ENCODE measurements at places on chromosomes 2 and 18. TPM values are rescaled to one million over a fixed set of nuclear protein-coding genes. Genes with fewer than 3 reads are reported as not detected.

- H3K27ac ChIP-seq, result no peak overlapping the region
- no peaks in the 10 kb centered on the region for H3K4me1 ChIP-seq
- no peak overlapping the region for H3K4me3 ChIP-seq
- no peaks in the 10 kb centered on the region for H3K36me3 ChIP-seq
These were observed 4.2 kb downstream of the IL1RN start for GRCh38 chr2:113131352-113132185.

- H3K27me3 ChIP-seq, result no peaks in the 10 kb centered on the region
- no peaks in the 10 kb centered on the region for H3K36me3 ChIP-seq
- no peak for DNase-seq
- H3K4me3 ChIP-seq, result no peak overlapping the region
These were observed 142.7 kb downstream of the CD226 start for GRCh38 chr18:69804776-69805501.

- no peak overlapping the region for H3K4me3 ChIP-seq
- H3K36me3 ChIP-seq, result no peaks in the 10 kb centered on the region
- no peak overlapping the region for H3K27ac ChIP-seq
- no peak for DNase-seq
- peaks cover 26% of the 10 kb centered on the region for H3K4me1 ChIP-seq
- H3K27me3 ChIP-seq, result no peaks in the 10 kb centered on the region
These were observed 12.1 kb downstream of the SP3 start for GRCh38 chr2:173953047-173953424.

- H3K4me1 ChIP-seq, result no peaks in the 10 kb centered on the region
- no peaks in the 10 kb centered on the region for H3K27me3 ChIP-seq
- no peaks in the 10 kb centered on the region for H3K36me3 ChIP-seq
- no peak overlapping the region for H3K27ac ChIP-seq
These were observed 176.3 kb upstream of the LRP1B start for GRCh38 chr2:142307086-142307485.

DNA sequence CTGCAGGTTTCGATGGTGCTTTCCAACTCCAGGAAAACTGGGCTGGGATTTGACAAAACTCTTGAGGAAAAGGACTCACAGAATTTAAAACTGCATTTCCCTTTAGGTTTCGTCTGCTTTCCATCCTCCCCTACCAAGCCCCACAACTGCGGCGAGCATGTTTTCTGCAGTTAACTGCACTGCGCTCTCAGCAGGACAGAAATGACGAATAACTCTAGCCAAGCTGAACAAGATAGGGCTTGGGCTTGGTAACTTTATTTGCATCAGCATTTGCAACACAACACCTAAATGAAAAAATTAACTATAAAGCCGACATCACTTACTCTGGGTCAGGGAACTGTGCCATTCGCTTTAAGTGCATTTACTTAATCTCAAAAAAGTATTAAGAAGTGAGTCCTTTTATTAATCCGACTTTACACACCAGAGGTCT, 669 bp upstream of the PIKFYVE start:
- H3K27ac ChIP-seq, result peak overlapping the region; percentile 93
- peak overlapping the region; percentile 78 for H3K4me3 ChIP-seq
- no peak for DNase-seq
- no peaks in the 10 kb centered on the region for H3K27me3 ChIP-seq
- no peaks in the 10 kb centered on the region for H3K36me3 ChIP-seq

DNA sequence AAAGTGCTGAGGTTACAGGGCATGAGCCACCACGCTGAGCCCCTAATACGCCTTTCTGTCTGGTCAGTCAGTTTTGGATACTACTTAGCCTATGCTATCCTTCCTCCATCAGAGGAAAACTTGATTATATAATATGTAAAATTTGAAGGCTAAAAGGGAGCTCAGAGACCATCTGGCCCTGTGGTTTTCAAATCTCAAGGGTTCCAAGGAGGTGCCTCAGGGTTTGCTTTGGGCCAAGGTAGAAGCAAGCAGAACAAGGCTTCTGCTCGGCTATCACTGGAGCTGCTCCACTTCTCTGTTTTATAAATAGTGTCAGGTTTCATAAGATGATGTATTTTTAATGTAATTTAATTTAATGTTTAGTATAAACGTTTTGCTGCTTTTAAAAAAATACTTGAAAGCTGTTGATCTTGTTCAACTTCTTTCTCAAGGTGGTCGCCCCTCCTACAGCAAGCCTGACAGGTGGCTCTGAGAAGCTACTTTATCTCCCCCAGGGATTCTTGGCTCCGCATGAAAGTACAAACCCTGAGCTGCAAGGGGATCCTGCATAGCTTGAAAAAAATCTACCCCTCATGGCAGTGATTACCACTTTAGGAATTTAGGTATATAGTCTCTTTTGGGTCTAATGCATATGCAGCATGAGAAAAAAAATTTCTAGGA, 290.3 kb downstream of the CNTNAP5 start:
- no peak overlapping the region for H3K27ac ChIP-seq
- no peaks in the 10 kb centered on the region for H3K4me1 ChIP-seq
- DNase-seq, result no peak
- H3K36me3 ChIP-seq, result no peaks in the 10 kb centered on the region

The ABCB6 gene
- total RNA-seq, result 5.5 TPM

- no peaks in the 10 kb centered on the region for H3K27me3 ChIP-seq
- H3K4me3 ChIP-seq, result no peak overlapping the region
- DNase-seq, result no peak
- no peaks in the 10 kb centered on the region for H3K4me1 ChIP-seq
- no peak overlapping the region for H3K27ac ChIP-seq
These were observed 62.3 kb downstream of the LRRTM4 start for GRCh38 chr2:77459840-77460239.

GRCh38 chr2:137228566-137228965, 463.2 kb downstream of the THSD7B start:
- H3K27me3 ChIP-seq, result no peaks in the 10 kb centered on the region
- DNase-seq, result no peak
- H3K36me3 ChIP-seq, result no peaks in the 10 kb centered on the region
- no peak overlapping the region for H3K4me3 ChIP-seq

The KCNIP3 gene
- total RNA-seq, result 3.5 TPM

DNA sequence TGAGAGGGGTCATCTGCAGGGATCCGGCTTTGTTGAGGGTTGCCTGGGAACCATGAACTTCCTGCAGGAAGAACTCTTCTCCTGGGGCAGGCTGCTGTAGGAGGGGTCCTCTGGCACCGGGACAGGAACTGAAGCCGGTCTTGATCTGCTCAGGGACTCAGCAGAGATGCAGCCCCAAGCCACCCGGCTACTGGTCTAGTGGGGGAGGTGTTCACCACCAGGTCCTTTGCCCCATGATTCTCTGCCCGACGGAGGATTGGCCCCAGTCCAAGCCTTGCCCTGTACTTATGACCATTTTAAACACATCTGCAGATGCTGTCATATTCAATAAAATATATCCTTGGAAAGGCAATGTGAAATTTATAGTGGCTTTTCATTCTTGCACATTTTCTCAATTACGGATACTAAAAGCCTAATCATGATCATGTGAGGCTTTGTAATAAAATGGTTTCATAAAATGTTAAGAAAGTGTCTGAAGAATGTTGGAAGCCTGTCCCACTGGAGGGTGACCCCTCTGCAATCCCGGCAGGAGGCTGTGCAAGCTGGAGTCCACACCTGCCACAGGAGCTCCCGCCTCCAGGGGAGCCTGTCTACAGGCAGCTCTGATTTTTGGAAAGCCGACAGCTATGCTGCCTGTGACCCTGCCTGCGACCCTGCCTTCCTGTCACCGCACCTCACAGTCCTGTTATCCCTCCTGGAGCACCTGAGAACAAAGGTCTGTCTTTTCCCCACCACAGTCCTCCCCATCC, 98.8 kb upstream of the TAF1B start:
- H3K36me3 ChIP-seq, result no peaks in the 10 kb centered on the region
- no peak overlapping the region for H3K27ac ChIP-seq
- H3K4me1 ChIP-seq, result peaks cover 16% of the 10 kb centered on the region
- H3K27me3 ChIP-seq, result no peaks in the 10 kb centered on the region

The SNTG2 gene
- 2.2 TPM for total RNA-seq

GRCh38 chr2:72938455-72938854, 21.1 kb downstream of the EMX1 start:
- no peaks in the 10 kb centered on the region for H3K36me3 ChIP-seq
- no peaks in the 10 kb centered on the region for H3K27me3 ChIP-seq
- no peak overlapping the region for H3K4me3 ChIP-seq
- H3K27ac ChIP-seq, result no peak overlapping the region
- H3K4me1 ChIP-seq, result no peaks in the 10 kb centered on the region

The CD207 gene
- not detected for total RNA-seq

- no peaks in the 10 kb centered on the region for H3K36me3 ChIP-seq
- H3K27ac ChIP-seq, result no peak overlapping the region
- DNase-seq, result no peak
- H3K27me3 ChIP-seq, result no peaks in the 10 kb centered on the region
These were observed 18.7 kb upstream of the B3GNT7 start for GRCh38 chr2:231376857-231377256.

The BOLL gene
- not detected for total RNA-seq

GRCh38 chr18:26205318-26205717, 20.9 kb upstream of the TAF4B start:
- no peaks in the 10 kb centered on the region for H3K36me3 ChIP-seq
- no peaks in the 10 kb centered on the region for H3K4me1 ChIP-seq
- H3K27me3 ChIP-seq, result no peaks in the 10 kb centered on the region
- no peak overlapping the region for H3K4me3 ChIP-seq
- no peak for DNase-seq
- no peak overlapping the region for H3K27ac ChIP-seq

DNA sequence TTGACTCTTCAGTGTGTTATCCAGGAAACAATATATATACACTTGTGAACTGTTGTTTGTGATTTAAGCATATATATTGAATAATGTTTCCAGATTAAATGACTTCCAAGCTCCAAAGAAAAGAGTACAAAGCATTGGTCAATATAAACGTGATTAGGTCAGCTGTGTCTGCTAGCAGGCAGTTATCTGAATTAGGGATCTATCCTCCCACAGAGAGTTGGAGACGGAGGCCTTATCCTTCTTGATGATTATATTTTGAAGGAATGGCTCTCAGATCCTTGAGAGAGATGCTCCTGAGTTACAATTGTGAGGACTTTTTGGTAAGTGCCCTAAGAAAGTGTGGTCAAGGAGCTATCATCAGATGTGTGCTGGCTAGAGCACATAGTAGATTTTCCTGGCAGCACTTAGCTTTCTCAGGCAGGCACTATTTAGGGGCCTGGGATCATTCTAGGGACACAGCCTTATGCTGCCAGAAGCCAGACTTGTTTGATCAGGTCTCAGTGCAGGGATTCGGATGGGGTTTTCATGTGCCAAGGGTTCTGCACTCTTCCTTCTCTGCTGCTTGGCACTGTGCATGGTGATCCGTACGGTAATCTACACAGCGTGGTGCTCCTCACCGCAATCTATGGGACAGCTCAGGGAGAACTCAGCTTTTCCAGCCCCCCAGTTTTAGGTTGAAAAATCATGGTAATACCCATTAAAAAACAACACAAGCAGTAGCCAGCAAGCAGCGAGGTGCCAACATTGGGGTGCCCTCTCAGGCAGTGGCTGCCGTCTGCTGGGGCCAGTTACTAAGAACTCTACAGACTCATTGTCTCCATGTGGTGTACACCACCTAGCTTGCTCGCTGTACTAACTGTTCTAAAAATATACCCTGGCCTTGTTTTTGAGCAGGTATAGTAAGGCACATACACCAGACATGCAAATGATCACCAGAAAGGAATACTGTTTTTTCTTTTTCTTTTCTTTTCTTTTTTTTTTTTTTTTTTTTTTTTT, 8.0 kb upstream of the ZDBF2 start:
- peaks cover 4% of the 10 kb centered on the region for H3K27me3 ChIP-seq
- no peaks in the 10 kb centered on the region for H3K36me3 ChIP-seq
- no peak overlapping the region for H3K4me3 ChIP-seq

DNA sequence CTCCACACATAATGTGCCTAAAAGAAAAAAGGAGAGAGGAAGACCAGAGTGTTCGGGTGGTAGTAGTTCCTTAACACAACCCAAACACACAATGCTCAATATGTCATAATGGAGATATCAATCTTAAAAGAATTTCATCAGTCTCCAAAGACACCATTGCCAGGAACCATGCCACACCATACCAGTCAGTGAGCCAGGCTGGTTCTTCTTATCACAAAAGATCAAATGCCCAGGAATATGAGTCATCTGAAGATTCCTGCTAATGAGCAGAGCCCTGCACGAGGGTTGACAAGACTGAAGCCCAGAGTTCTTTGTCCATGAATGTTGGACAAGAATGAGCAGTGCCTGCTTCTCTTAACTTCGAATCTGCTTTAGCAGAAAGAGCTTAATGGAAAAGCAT, 262.3 kb downstream of the ZNF516 start:
- no peaks in the 10 kb centered on the region for H3K36me3 ChIP-seq
- H3K27ac ChIP-seq, result no peak overlapping the region
- H3K4me3 ChIP-seq, result no peak overlapping the region

The CNDP1 gene
- not detected for total RNA-seq

The CIB4 gene
- 0.62 TPM for total RNA-seq

The USP37 gene
- total RNA-seq, result 7.2 TPM

- no peak overlapping the region for H3K4me3 ChIP-seq
- no peaks in the 10 kb centered on the region for H3K36me3 ChIP-seq
- no peaks in the 10 kb centered on the region for H3K27me3 ChIP-seq
- no peaks in the 10 kb centered on the region for H3K4me1 ChIP-seq
- DNase-seq, result no peak
- H3K27ac ChIP-seq, result peak overlapping the region; percentile 36
These were observed 99.8 kb downstream of the SEPTIN10 start for GRCh38 chr2:109513749-109514588.

DNA sequence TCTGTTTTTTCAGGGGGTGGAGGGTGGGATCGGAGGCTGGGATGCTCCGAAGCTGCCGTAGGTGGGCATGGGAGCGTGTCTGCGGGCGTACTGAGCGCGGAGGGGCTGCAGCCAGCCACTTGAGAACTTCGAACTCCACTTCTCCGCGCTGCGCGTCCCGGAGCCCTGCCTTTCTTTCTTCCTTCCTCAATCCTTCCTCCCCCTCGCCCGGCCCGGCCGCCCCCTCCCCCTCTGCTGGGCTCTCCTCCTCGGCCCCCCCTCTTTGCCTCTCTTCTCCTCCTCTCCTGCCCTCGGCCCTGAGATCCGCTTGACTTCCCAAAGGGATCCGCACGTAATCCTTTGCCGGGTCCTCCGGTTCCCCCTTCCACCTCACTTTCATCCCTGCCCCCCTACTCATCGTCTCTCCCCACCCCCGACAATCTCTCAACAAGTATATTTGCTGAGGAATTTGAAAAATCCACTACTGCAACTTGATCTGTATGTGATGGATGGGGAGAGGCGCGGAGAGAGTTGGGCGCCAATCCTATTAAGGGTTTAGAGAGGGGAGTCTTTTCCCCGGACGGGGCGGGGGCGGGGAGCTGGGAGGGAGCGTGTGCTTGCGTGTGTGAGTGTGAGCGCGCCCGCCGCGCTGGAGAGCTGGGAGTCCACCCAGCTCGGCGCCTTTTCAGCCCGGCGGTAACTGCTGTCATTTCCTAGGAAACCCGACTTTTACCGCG, 1.1 kb downstream of the GLI2 start:
- no peak overlapping the region for H3K27ac ChIP-seq
- peaks cover 29% of the 10 kb centered on the region for H3K27me3 ChIP-seq
- peak overlapping the region; percentile 27 for H3K4me3 ChIP-seq
- H3K4me1 ChIP-seq, result no peaks in the 10 kb centered on the region

- no peak overlapping the region for H3K4me3 ChIP-seq
- no peaks in the 10 kb centered on the region for H3K27me3 ChIP-seq
- no peaks in the 10 kb centered on the region for H3K36me3 ChIP-seq
- H3K27ac ChIP-seq, result no peak overlapping the region
- DNase-seq, result no peak
These were observed 131.5 kb downstream of the NCK2 start for GRCh38 chr2:105876191-105876590.

GRCh38 chr2:52611759-52612158, 1155.8 kb upstream of the CHAC2 start:
- H3K36me3 ChIP-seq, result no peaks in the 10 kb centered on the region
- DNase-seq, result no peak
- no peaks in the 10 kb centered on the region for H3K27me3 ChIP-seq
- no peak overlapping the region for H3K27ac ChIP-seq
- H3K4me3 ChIP-seq, result no peak overlapping the region

The LOXHD1 gene
- not detected for total RNA-seq

- H3K4me3 ChIP-seq, result no peak overlapping the region
- no peaks in the 10 kb centered on the region for H3K27me3 ChIP-seq
- H3K27ac ChIP-seq, result no peak overlapping the region
These were observed 159.0 kb upstream of the HAAO start for GRCh38 chr2:42951263-42951938.

All from pancreas (tissue), 10 donors.